ENCODE measurements at places on chromosomes 5 and 9.
A peak's percentile ranks its signal among the peaks of the same experiment; 100 is the strongest.

DNA sequence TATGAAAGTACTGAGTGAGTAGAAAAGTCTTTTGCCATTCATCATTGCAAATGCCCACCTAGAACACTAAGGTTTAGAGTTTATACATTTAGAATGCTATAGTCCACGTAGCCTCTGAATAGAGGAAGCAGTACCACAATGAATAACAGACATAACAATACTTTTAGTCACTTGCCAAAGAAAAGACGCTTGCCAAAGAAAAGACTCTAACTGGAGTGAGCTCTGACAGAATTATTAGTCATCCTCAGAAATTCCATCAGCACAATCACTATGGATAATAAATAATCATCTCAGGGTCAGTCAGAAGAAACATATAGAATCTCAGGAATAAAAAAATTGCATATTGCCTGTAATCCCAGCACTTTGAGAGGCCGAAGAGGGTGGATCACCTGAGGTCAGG lies 168.5 kb upstream of the TARS1 start:
- peak; percentile 94 for DNase-seq

DNA sequence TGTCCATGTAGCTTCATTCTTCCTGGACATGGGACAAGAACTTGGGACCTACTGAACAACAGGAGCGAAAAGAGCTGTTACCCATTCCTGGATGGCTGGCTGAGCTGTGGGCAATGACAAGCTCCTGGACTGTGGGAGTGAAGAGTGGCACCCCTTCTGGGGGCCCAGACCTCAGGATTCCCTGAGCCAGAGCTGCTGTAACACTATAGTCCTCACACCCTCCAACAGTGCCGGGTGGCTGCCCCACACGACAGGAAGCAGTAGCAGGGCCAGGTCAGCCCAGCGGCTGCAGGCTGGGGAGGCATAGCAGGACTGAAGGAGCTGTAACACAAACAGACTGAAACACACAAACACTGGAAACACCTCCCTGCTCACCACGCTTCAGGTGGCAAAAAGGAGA lies 169.7 kb upstream of the IRX2 start:
- no peak for DNase-seq

DNA sequence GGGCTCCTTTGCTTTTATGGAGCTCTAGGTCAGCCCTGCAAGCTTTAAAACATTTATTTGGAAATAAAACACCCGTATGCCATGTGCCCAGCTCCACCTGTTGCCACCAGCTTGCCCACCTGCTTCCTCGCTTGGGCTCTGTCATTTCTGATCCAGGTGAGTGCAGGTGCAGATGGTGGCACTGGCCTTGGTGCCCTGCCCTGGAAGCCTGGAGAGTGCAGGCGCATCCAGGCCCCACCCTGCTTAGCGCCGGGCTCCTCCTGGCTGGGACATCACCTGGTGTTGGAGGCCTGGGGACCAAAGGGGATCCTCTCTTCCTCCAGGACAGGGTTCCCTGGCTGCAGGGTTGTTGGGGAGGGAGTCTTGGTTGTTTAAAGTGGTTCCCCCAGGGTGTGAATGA lies 35.8 kb downstream of the WNK2 start:
- no peak for DNase-seq

DNA sequence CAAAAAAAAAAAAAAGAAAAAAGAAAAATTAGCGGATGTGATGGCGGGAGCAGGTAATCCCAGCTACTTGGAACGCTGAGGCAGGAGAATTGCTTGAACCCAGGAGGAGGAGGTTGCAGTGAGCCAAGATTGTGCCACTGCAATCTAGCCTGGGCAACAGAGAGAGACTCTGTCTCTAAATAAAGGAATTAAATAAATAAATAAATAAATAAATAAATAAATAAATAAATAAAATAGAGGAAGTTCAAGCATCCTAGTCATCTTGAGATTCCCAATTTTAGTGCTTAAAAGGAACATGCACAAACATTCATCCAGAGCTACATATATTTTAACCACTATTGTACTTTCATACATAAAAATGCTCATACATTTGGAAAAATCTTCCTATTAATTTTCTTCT lies 61.2 kb upstream of the GABRA1 start:
- no peak for DNase-seq

DNA sequence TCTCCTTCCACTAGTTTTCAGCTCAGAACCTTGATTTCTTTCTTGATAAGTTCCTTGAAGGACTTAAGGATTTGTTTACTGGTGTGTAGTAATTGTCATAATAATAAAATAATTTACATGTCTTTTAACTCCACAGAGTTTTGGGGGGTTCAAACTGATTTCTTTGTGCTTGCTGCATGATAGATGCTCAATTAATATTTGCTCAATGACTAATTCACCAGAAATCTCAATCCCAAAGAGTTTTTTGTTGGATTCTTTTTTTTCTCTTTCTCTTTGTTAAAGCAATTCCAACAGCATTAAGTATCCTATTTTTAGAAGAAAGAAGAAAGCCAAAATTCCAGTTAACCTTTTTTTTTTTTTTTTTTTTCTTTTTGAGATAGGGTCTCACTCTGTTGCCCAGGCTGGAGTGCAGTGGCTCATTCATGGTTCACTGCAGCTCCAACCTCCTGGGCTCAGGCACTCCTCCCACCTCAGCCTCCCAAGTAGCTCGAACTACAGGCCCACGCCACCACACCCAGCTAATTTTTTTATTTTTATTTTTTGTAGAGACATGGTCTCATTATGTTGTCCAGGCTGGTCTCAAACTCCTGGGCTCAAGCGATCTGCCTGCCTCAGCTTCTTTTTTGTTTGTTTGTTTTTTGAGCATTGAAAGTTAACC lies 10.8 kb downstream of the FAF2 start:
- DNase-seq: no peak

GRCh38 chr5:168788786-168789185 lies 209.6 kb upstream of the PANK3 start:
- no peak for DNase-seq

- DNase-seq: no peak
Measured at GRCh38 chr5:168578538-168579487, at the start of gene PANK3. PANK3 (minus strand) TSS chr5:168579368; CDS start chr5:168579283, 85 bp downstream.

DNA sequence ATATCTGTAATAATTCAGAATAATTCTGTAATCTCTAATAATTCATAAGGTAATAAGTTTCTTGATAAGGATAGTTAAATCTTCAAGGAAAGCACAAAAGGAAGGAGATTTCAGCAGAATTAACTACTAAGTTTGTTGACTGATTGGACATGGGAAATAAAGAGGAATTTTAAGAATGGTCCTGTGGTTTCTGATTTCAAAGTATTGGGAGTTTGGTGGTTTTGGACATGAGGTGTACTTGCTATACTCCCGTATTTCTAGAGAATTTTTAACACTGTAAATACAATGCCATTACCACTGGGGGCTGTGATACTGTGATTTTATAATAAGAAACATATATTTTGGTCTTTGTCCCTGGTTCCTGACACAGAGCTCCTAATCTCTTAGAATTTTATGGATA lies 123.9 kb downstream of the UNC13B start:
- DNase-seq: peak; percentile 11

GRCh38 chr5:76682387-76682786 lies 33.5 kb upstream of the F2R start:
- peak; percentile 57 for DNase-seq

DNA sequence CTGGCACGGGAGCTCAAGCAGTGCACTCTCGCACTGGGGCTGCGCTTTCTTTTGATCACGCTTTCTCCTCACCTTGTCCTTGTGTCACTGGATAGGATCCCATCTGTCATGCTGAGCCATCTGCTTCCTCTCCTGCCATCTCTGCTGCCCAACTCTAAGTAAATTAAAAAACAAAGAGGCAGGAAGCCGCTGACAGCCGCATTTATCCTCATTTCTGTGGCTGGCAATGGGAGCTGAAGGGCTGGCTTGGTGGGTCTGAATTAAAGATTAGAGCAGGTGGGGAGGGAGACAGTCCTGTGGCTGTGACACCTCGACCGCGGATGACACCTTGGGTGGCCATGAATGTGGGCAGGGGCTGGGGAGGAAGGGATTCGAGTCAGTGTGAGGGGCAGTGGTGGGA lies 159.2 kb upstream of the ALDH1B1 start:
- no peak for DNase-seq

DNA sequence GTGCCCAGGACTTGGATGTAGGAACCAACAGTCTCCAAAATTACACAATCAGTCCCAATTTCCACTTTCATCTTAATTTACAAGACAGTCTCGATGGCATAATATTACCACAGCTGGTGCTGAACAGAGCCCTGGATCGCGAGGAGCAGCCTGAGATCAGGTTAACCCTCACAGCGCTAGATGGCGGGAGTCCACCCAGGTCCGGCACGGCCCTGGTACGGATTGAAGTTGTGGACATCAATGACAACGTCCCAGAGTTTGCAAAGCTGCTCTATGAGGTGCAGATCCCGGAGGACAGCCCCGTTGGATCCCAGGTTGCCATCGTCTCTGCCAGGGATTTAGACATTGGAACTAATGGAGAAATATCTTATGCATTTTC lies 837 bp downstream of the PCDHB2 start:
- DNase-seq: no peak

GRCh38 chr5:135335031-135335828 lies 63.8 kb downstream of the MACROH2A1 start:
- no peak for DNase-seq

- DNase-seq: peak; percentile 57
Measured at GRCh38 chr5:132501961-132502931, 11.7 kb upstream of the IRF1 start.

DNA sequence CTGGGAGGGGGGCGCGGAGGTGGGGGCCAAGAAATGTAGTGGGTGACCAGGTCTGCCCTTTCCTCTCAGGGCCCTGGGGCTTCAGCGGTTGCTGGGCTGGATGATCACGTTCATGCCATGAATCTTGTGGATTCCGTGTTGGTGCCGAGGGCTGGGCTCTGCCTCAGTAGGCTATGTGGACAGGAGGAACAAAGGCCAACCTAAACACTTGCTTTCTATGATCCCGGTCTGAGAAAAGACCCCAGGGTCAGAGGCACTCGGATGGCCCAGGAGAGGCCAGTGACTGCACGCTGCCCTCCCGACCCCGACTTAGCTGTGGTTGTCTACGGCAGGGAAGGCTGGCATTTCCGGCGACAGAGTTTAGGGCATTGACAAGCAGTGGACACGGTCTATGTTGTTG lies 26.6 kb downstream of the PHF2 start:
- DNase-seq: no peak

DNA sequence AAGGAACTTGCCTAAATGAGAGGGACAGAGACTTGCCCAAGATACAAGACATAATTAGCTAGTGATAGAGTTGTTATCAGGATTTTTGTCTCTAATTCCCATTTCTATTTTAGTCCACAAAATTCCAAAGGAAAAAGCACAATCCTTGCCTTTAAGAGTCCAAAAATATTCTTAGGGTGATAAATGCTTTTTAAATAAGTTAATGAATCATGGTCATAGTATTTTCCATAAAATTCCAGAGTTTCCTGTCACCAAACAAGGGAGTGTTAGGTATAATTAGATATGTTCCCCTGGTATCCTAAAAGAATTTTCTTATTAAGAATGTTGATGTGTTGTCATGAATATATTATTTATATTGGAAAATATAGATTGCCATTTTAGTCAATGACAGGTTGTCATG lies 21.8 kb upstream of the CEP72 start:
- DNase-seq: no peak

DNA sequence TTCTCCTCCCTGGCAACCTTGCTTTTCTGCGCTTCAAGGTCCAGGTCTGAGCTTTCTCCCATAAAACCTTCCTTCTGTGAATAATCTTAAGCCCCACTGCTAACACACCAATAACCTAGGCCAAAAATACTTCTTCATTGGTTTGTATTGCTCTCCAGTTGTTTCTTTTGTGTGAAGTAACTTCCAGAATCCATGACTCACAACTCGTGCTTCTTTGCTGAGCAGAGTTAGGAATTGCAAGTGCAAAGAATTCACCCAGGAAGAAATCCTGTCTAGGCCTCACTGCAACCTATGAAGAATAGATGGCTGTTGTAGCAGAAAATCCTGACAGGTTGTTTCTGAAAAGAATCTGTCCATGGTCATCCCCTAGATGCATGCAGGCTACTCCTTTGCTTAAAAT lies 295.7 kb downstream of the MED10 start:
- peak; percentile 11 for DNase-seq

DNA sequence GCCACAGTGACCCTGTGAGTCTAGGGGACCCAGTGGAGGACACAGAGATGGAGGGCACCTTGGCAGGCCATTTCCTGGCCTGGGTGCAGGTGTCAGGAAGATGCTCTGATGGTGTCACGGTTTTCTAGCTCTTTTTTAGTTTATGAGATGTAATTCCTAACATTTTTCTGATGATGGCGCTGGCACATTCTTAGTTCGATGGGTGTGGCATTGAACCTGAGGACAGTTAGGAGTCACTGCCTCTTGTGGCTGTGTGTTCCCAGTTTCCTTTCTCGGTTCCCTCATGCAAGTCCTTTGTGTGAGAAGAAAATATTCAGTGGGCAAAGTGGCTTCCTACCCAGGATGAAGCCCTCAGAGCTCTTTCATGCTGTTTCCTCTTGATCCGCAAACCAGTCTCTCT lies 129.4 kb upstream of the ICE1 start:
- DNase-seq: no peak

DNA sequence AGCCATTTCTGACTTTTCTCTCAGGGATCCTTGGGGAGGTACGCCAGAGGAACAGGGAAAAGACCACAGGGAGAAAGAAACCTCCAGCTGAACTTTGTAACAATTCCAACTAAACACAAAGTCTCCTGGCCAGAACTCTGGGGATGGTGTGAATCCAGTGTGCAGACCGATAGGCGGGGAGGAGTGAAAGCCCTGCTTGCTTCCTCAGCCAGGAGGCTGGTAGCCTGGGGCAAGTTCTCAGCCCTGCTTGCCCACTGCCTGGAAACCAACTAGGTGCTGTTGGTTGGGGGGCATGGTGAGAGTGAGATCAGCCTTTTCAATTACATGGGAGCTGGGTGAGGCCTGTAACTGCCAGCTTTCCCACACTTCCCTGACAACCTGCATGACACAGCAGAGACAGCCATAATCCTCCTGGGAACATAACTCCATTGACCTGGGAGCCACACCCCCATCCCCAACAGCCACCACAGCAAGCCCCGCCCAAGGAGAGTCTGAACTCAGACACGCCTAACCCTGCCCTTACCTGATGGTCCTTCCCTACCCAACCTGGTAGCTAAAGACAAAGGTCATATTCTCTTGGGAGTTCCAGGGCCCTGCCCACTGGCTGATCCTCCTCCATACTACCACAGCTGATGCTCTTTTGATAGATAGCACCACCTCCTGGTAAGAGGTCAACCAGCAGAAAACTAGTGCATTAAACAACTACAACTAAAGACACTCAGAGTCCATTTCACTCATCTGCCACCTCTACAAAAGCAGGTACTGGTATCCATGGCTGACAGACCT lies 100.1 kb upstream of the TNFAIP8 start:
- DNase-seq: peak; percentile 48

DNA sequence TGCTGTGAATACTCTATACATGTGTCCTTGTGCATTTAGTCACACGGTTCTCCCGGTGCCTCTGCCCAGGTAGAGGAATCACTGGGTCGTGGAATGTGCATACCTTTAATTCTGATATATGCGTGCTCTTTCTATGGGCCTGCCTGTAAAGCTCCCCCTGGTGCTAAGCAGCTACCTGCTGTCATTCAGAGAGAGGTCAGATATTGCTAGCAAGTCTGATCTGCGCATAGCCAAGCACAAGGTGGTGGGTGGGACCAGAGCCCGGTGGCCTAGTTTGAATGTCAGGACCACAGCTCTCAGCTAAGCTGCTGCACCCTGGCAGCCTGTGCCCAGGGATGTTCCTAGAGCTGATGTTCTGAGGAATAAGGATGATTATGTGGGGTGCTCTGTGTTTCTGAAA lies 33.4 kb downstream of the TJP2 start:
- no peak for DNase-seq
